ENCODE measurements at places on chromosomes 16 and 17. TPM values are rescaled to one million over a fixed set of nuclear protein-coding genes. Genes with fewer than 3 reads are reported as not detected.

IQCK gene
- total RNA-seq = 7.9 TPM

DNA sequence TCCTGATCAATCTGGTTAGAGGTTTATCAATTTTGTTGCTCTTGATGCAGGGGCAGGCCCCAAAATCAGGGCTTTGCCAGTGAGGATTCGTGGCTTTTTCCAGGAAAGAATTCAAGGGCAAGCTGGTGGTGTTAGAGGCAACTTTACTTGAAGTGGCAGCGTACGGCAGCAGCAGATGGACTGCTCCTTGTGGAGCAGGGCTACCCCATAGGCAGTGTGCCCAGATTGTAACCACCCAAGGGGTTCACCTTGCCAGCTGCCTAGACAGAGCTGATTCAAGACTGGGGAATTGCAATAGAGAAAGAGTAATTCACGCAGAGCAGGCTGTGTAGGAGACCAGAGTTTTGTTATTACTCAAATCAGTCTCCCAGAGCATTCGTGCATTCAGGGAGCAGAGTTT is 16.7 kb downstream of the DRC7 start:
- DNase-seq = no peak

HS3ST2 gene
- total RNA-seq = 1.0 TPM

DNA sequence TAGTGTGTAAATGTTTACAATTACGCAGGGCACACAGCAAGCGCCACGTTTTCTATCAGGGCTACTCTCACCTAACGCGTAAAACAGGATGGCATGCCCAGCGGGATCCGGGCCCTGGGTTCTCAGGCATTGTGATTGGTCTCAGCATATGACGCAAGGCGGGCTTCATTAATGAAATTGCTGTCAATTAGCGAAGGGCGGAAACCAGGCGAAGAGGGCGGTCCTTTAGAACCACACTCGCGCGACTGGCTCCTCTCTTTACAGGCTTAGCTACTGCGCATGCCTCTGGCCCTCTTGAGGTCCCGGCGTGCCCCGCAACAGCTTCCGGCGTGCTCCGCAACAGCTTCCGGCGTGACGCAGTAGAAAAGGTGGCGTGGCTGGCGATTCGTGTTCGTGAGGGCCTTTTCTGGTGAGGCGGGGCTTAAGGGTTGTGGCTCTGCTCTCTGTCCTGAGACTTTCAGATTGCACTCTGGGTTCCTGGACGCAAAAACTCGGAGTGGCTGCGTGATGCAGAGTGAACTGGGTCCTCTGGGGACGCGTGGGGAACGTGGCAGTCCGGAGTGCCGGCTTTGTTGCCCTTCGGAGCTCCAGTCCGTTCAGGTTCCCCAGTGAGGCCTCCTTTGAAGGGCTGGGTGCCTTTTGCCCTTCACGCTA is 9.2 kb downstream of the OR2C1 start:
- DNase-seq = peak; percentile 94

DNA sequence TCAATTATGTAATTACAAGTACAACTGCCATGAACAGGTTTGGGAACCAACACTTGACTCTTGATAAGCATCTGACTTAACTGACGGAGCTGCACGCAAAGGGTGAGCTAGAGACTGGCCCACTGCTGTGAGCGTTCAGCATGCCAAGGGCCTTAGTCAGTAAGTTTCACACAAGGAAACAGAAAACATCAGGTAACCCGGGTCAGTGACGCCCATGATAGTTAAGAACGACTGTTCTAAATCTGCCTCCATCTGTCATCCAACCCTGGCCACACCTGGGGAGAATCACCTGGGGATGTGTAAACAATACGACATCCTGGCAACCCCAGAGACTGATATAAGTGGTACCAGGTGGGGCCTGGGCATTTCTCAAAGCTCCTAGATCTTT is 12.3 kb downstream of the SMIM5 start:
- peak; percentile 56 for DNase-seq

GRCh38 chr16:89595330-89596060 is 17.9 kb upstream of the DPEP1 start:
- DNase-seq = no peak

- no peak for DNase-seq
These were observed 6.3 kb downstream of the RAB40C start for GRCh38 chr16:595942-596735.

DNA sequence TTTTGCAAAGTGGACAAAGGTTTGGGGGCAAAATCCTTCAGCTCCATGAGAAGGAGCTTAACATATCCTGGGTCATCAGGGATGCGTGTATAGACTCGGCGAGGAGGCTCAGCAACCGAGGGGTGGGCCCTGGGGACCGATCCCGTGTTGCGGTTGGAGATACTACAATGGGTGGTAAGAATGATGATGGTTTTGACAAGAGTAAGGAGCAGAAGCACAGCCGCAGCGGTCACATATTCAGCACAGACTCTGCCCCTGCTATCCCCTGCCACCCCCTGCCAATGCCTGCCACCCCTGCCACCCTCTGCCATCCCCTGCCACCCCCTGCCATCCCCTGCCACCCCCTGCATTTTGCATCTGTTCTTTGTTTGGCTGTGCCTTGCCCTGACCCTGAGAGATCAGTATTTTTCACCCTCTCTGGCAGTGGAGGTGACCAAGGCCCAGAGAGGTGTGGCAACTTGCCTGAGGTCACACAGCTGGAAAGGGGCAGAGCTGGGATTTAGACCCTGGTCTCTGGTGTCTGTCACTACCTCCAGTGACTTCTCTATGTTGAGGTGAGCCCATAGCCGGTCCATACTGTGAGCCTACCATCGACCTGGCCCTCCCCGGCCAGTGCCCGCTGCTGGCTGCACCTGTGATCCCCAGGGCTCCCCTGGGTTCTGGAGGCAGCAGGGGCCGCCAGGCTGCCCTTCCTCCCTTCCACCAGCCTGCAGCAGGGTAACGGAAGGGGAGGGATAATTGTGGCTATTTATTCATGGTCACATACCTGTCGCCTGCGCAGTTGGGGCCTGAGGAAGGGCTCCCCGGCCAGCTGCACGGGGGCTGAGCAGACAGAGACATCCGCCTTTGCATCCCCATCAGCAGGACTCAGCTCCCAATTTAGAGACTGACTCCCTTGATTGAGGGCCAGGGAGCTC is 74.9 kb upstream of the CBX4 start:
- no peak for DNase-seq

GRCh38 chr17:49494986-49495841 is at the start of gene NGFR:
NGFR (plus strand) TSS chr17:49495293; CDS start chr17:49495418, 125 bp downstream.
- no peak for DNase-seq

MEOX1 gene
- not detected for total RNA-seq

DNA sequence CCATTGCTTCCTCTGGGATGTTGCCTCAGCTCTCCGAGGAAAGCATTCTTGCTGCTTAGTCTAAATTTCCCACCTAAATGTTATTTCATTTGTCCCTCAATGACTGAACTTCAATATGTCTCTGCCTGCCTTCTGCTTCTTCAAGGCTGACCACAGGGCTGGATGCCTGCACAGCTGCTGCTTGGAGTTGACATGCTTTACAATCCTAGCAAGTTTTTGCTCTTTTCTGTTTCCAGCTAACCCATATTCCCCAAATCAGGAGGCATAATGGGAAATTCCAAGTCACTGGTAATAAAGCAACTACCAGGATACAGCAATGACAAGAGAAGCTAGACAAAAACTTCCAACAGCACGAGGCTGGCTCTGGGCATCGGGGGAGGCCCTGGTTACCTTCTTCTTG is 48.9 kb downstream of the GTF3C1 start:
- no peak for DNase-seq

CHST6 gene
- total RNA-seq = 3.4 TPM

GRCh38 chr17:44928950-44929720 is 13.8 kb upstream of the GFAP start:
- DNase-seq = no peak

OR1A1 gene
- total RNA-seq = not detected

DNA sequence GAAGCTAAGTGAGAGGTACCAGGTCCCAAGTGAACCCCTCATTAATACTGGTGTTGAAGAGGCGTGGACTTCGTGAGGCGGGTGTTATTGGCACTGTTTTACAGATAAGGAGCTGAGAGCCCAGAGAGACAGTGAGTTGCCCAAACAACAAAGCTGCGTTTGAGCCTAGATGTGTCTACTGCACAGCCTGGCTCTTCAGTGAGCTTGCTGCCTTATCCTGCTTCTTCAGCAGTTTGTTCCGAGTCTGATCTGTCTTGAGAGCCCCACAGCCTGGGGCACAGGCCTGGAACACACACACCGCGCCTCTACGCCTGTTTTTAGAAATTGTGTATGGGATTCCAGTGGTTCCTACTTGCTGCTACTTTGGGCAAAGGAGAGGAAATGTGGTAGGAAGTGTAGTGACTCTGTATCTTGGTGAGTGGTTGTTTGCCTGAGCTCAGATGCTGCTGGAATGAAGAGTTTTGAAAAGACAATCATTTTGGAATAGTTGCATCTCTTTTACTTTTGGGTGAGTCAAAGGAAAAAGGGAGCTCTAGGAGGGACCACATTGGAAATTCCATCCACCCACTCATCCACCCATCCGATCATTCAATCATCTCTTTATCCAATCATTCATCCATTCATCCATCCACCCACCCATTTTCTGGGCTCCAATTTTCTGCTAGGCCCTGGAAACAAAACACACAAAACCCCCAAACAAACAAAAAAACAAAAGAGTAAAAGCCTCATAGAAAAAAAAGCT is 22.3 kb upstream of the PLCG2 start:
- no peak for DNase-seq

GRCh38 chr16:2734844-2735515 is 15.0 kb upstream of the PRSS27 start:
- no peak for DNase-seq

GRCh38 chr16:58018803-58019202 is 6.8 kb upstream of the MMP15 start:
- no peak for DNase-seq

CLDN6 gene
- 449 TPM for total RNA-seq

- peak; percentile 14 for DNase-seq
These were observed at the start of gene HSD11B2 for GRCh38 chr16:67430977-67431774. HSD11B2 (plus strand) TSS chr16:67431121; CDS start chr16:67431249, 128 bp downstream.

NGFR gene
- 0.64 TPM for total RNA-seq

DNA sequence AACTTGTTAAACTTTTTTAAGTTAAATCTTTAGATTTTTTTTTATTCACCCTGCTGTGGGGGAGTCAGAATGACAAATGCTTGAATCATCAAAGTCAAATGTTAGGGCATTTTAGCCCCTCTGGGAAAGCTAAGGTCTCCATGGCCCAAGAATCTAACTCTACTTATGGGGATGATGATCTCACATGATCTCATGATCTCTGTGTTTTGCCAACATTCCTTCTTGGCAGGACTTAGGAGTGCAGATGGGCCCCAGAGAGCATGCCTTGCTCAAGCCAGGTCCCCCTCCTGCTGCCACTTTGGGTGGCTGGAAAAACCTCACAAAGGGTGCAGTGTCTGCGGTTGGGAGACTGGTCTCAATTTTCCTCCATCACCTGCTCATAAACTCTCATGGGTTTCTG is 108.6 kb downstream of the PRKCB start:
- DNase-seq = no peak

GRCh38 chr16:89018282-89019158 is 41.5 kb upstream of the CBFA2T3 start:
- peak; percentile 4 for DNase-seq

ABCA8 gene
- total RNA-seq = not detected

GRCh38 chr17:3905017-3905520 is 11.2 kb downstream of the P2RX1 start:
- DNase-seq = no peak

GRCh38 chr16:58435779-58436178 is 43.5 kb downstream of the GINS3 start:
- no peak for DNase-seq

GRCh38 chr17:47982645-47983390 is 11.9 kb downstream of the CDK5RAP3 start:
- DNase-seq = no peak

- DNase-seq = no peak
These were observed 27.8 kb upstream of the MEIOC start for GRCh38 chr17:44628243-44629188.

DNA sequence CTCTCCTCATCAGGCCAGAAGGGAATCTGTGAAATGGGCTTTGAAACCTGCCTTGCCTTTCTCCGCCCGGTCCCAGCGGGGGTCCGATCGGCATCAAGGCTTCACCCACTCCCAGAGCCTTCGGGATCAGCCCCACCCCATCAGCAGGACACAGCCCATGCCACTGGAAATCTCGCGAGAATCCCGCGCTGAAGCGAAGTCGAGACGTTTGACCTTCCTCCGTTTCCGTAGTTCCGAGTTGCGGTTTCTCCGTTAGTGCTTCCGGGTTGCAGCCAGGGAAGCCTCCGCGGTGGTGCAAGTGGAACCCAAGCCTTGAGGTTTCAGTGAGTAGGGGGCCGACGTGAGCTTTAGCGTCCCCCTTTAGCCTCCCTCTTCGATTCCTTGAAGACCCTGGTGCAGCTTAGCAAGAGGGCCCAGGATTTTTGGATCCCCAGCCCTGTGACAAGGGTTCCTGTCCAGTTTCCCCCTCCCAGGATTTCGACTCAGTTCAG is at the start of gene COASY:
COASY (plus strand) TSS at position 252 of the 491 bp plus-strand sequence. CDS start 475 bp downstream, outside the sequence.
- DNase-seq = peak; percentile 93

DNA sequence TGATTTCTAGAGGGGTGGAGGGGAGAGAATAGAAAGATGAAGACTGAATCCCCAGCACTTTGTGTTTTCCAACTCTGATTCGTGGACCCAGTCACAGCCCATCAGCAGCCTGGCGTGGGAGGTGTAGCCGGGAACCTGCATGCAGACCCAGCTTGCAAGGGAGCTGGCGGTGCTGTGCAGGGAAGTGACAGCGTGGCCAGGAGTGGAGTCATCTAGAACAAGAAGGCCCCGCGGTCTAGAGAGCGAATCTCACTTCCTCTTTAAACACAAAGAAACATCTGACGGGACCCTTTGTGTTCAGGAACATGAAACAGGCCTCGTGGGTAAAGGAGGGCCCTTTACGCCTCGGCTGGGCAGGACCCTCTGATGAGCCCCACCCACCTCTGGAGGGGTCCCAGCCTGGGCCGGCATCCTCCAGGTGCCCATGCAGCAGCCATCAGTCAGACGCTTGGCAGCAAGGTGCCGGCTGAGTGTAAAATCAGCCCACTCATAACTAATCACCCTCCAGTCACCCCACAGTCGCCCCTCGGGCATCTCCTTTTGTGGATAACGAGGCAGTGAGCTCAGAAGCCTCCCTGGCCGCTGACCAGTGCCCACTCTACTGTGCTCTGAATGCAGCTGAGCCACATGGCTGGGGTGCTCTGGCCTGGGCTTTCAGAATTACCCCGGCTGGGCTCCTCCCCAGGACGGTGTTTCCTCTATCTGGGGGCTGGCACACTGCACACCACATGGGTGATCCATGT is 4.4 kb downstream of the SNAI3 start:
- no peak for DNase-seq

GRCh38 chr17:68341482-68341881 is 50.2 kb downstream of the ARSG start:
- no peak for DNase-seq

ELP5 gene
- 25.4 TPM for total RNA-seq

GRCh38 chr16:65306722-65307121 is 184.9 kb upstream of the CDH11 start:
- DNase-seq = no peak

SMTNL2 gene
- 0.18 TPM for total RNA-seq
